Activated T-cell treated with anti-CD3 and anti-CD28 coated beads, Interleukin-2, amount 50 U/mL, for 1 hour (primary cell): ENCODE measurements at places on chromosomes 6 and 20.
A peak's percentile ranks its signal among the peaks of the same experiment; 100 is the strongest.

DNA sequence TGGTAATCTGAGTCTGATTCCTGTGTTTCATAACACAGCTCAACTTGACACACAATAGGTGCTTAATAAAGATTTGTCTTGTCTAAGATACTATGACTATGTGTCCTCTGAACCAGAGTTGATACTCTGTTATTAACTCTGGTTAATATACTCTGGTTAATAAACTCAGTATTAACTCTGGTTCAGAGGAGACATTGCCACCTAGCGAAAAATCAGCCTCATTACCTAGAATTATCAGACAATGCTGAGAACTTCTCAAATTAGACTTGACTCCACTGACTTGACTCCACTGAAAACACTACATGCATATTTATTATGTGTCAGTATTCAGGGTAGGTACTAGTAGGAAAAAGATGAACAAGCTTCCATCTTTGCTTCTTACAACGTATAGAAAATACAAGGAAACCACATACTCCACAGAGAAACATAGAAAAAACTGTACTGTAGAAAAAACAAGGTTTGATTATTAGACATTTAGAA lies 73.9 kb downstream of the AHI1 start:
- DNase-seq, result no peak

- no peak for DNase-seq
Observed at GRCh38 chr6:3205913-3206312, 21.5 kb downstream of the TUBB2B start.

- no peak for DNase-seq
Observed at GRCh38 chr20:45967551-45968080, 4.4 kb downstream of the ZNF335 start.

DNA sequence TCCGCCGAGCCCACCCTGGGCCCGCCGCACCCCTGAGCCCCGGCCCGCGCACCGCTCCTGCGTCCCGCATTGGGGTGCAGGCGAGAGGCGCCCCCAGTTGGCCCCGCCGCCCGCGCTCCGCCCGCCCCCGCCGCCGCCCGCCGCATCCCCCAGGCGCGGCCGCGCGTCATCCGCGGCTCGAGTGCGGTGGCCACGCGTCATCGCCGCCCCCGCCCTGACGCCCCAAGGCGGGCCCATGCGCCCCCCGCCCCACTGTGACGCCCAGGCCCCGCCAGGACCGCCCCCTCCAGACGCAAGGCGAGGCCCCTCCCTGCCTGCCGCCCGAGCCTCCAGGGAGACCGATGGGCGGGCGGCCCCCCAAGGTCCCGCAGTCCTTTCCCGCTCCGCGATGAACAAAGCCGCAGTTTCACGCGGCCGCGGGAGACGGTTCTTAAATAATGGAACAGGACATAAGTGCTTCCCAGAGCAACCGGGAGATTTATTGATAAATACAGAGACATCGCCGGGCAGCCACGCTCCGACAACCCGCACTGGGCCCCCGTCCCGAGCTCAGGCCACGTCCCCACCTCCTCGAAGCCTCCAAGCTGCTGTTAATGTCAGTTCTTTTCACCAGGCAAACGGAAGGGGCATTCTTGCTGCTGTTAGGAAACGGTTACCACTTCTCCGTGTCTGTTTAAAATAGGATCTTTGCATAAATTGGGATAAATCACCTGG lies at the start of gene ANKRD60:
Gene ANKRD60, minus strand, starts transcription at position 170 of the 714 bp plus-strand sequence. Its CDS starts 0 bp downstream, at position 170.
- peak; percentile 82 for DNase-seq

- DNase-seq, result no peak
Observed at GRCh38 chr6:42745083-42745639, 742 bp downstream of the TBCC start.

DNA sequence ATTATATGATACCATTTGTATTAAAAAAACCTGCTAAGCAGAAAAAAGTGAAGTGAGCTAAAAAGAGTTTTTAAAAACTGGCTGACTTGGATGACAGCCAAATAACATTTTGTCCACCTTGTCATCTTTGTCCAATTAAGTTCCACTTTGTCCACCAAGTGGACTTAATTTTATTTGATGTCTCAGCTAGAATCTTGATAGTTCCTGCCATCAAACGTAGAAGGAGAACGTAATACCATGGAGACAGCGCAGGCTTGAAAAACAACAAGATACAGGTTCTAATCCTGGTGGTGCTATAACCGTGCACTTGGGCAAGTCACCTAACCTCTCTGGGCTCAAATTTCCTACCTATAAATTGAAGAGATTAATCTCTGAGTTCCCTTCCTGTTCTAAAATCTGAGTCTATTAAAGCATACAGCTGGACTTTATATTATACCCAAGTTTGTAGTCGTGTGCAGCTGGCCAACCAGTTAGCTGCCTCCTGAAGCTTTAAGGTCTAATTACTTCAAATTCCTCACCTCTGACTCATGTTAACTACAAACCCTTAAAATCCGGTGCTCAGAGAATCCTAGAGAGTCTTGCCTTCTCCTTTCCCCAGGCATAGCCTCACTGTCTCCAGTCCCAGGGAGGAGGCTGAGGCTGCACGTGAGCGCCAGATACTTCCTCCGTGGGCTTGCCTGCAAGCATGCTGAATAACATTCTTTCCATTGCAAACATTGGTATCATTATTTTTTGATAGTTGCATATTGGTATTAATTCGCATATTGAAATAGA lies 16.8 kb downstream of the TMEM244 start:
- no peak for DNase-seq

DNA sequence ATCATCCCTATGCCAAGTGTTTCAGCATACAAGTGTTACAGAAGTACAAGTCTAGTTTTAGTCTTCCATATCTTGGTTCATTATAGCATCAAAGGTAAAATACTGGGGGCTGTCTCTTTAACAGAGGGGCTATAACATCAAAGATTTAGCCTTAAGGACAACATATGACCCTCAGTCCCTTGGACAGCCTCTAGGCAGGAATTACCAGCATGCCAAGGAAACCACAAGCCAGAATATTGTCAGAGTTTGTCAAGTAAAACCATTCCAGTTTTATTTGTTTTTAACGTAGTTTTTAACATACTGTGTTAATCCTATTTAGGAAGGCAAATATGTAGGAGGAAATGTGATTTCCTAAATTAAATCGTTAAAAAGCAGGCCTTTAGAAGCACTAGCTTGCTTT lies 18.6 kb downstream of the ZKSCAN8 start:
- DNase-seq, result no peak

GRCh38 chr20:64194269-64194668 lies 30.0 kb downstream of the MYT1 start:
- DNase-seq, result no peak

GRCh38 chr6:75579951-75580350 lies 21.7 kb upstream of the SENP6 start:
- no peak for DNase-seq
